Activated T-cell treated with anti-CD3 and anti-CD28 coated beads, Interleukin-2, amount 50 U/mL, for 72 hours (primary cell): ENCODE measurements at places on chromosomes 7 and 10. TPM values are rescaled to one million over a fixed set of nuclear protein-coding genes. Genes with fewer than 3 reads are reported as not detected.

STRIP2 gene
- 73.5 TPM for total RNA-seq

GRCh38 chr10:2985729-2986232 lies 81.6 kb upstream of the PFKP start:
- H3K4me3 ChIP-seq: no peak overlapping the region
- no peak overlapping the region for H3K27ac ChIP-seq
- peaks cover 10% of the 10 kb centered on the region for H3K4me1 ChIP-seq
- no peak for DNase-seq
- H3K36me3 ChIP-seq: peaks cover 4% of the 10 kb centered on the region

- H3K27ac ChIP-seq: peak overlapping the region; percentile 27
- peaks cover 21% of the 10 kb centered on the region for H3K36me3 ChIP-seq
- peaks cover 30% of the 10 kb centered on the region for H3K4me1 ChIP-seq
- H3K27me3 ChIP-seq: no peaks in the 10 kb centered on the region
These were observed 3.0 kb upstream of the DDIT4 start for GRCh38 chr10:72270607-72271281.

- peaks cover 14% of the 10 kb centered on the region for H3K4me1 ChIP-seq
- no peaks in the 10 kb centered on the region for H3K36me3 ChIP-seq
- DNase-seq: no peak
- no peak overlapping the region for H3K27ac ChIP-seq
These were observed 6.9 kb upstream of the PSMG3 start for GRCh38 chr7:1576521-1577253.

GRCh38 chr7:30154111-30154587 lies 19.4 kb downstream of the MTURN start:
- H3K4me3 ChIP-seq: no peak overlapping the region
